ENCODE measurements at places on chromosomes 4 and X. TPM values are rescaled to one million over a fixed set of nuclear protein-coding genes. Genes with fewer than 3 reads are reported as not detected.
A peak's percentile ranks its signal among the peaks of the same experiment; 100 is the strongest.

DIPK2B gene
- not detected for polyA plus RNA-seq

DNA sequence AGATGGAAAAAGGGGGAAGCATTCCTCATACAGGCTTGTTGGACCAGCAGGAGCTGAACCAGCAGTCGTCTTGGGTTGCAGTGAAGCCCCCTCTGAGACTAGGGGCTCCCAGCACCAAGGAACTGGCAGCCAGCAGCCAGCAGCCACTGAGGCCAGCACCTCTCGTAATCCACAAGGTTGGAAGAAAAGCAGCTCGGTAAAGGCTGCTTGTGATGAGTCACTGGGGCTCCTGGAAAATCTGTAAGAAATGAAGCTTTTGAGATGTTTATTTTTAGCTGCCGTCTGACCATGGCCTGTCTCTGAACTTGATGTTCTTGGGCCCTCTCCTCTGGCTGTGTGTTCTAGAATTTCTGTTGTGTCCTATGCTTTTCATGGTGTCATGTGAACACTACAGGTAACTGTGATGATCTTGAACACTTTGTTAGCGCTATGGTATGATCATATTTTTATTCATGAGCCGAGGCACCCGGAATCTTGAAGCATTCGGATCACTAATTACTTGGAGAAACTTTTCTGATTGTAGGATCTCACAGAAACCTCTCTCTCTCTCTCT, 18.6 kb downstream of the CLCN4 start:
- H3K36me3 ChIP-seq: no peaks in the 10 kb centered on the region
- peak; percentile 20 for DNase-seq
- H3K27me3 ChIP-seq: no peaks in the 10 kb centered on the region
- H3K4me3 ChIP-seq: no peak overlapping the region
- H3K27ac ChIP-seq: 0 out of 3 replicates have a peak overlapping the region, but pooled peaks have one; percentile 10

- no peaks in the 10 kb centered on the region for H3K4me1 ChIP-seq
- no peak overlapping the region for H3K4me3 ChIP-seq
- DNase-seq: no peak
- H3K36me3 ChIP-seq: no peaks in the 10 kb centered on the region
- H3K27ac ChIP-seq: no peak overlapping the region
- no peaks in the 10 kb centered on the region for H3K27me3 ChIP-seq
These were observed 243.2 kb downstream of the CPE start for GRCh38 chr4:165621983-165622382.

- no peaks in the 10 kb centered on the region for H3K27me3 ChIP-seq
- H3K36me3 ChIP-seq: no peaks in the 10 kb centered on the region
- DNase-seq: no peak
- no peaks in the 10 kb centered on the region for H3K4me1 ChIP-seq
- no peak overlapping the region for H3K4me3 ChIP-seq
These were observed 207.7 kb upstream of the SLIT2 start for GRCh38 chr4:20043991-20044390.

GRCh38 chr4:68218044-68218443, 27.4 kb downstream of the TMPRSS11B start:
- H3K36me3 ChIP-seq: no peaks in the 10 kb centered on the region
- no peak overlapping the region for H3K4me3 ChIP-seq
- no peak for DNase-seq

DNA sequence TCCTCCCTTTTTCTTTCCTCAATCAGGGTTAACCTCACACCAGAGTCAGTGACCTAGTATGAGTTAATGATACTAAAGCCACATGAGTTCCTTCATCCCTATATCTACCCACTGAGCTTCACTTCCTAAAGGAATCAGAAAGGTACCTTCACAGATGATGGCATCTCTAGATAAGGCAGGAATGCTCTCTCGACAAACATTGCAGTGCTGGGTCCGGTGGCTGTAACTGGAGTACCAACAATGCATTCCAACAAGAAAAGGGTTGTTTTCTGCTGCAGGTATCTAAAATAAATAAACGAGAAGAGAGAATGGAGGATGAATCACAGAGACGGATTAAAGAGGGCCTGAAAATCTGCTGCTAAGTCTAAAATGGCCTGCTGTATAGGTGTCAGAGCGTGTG, 66.7 kb downstream of the DGKK start:
- no peaks in the 10 kb centered on the region for H3K4me1 ChIP-seq
- H3K27me3 ChIP-seq: no peaks in the 10 kb centered on the region
- H3K27ac ChIP-seq: no peak overlapping the region

ADGRA3 gene
- polyA plus RNA-seq: 0.12 TPM
